Fibroblast of pulmonary artery (primary cell): ENCODE measurements at places on chromosomes 11 and 22.
A peak's percentile ranks its signal among the peaks of the same experiment; 100 is the strongest.

DNA sequence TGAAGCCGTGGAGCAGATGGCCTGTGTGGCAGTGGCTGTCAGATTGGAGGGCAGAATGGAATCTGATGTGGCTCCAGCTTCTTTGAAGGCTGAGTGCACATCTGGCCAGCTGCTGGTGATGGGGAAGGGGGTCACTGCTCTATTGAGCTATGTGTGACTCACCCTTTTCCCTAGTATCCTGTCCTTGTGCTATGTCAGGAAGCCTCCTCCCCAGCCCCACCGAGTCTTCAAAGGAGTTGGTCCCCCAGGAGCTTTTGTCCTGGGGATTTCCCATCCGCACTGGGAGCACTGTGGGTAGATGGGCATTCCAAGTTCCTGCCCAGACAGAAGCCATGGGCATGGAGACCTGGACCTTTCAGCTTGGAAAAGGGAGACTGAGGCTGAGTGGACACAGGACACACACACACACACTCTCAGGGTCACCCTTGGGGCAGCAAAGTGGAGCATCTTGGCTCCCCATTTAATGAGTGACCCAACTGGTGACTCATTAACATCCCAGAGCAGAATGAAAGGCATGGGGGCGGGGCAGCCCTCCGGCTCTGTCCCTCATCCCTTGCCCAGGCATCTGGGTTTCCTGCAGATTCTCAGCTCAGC is 3.3 kb downstream of the SERPINH1 start:
- DNase-seq = peak; percentile 71

DNA sequence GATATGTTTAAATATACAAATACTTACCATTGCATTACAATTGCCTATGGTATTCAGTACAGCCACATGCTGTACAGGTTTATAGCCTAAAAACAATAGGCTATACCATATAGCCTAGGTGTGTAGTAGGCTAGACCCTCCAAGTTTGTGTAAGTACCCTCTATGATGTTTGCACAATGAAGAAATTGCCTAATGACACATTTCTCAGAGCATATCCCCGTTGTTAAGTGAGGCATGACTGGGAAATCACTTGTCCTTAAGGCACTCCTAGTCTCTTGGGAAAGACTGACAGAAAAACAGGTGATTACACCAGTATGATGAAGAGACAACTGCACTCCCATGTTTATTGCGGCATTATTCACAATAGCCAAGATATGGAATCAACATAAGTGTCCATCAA is 187.2 kb downstream of the SPON1 start:
- no peak for DNase-seq

- peak; percentile 41 for DNase-seq
These were observed 43.3 kb upstream of the MMP7 start for GRCh38 chr11:102573851-102574250.

GRCh38 chr11:132220474-132220873 is 850.1 kb downstream of the NTM start:
- DNase-seq = peak; percentile 62

DNA sequence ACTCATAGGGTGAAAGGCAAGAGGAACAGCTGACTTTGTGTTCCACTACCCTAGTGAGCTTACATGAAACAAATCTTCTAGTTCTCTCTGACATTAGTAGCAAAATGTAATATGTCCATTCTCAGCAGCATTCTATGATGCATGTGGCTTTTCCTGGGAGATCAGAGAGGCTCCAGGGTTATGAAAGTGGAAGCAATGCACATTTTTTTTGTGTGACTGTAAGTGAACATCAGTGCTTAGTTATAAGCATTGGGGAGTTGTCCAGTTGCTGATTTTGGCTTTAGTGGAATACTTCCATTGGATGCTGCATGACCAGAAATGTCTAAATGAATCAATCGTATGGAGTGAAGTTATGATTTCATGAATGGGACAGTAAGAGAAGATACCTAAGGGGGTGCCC is 255.9 kb downstream of the FAT3 start:
- peak; percentile 2 for DNase-seq

DNA sequence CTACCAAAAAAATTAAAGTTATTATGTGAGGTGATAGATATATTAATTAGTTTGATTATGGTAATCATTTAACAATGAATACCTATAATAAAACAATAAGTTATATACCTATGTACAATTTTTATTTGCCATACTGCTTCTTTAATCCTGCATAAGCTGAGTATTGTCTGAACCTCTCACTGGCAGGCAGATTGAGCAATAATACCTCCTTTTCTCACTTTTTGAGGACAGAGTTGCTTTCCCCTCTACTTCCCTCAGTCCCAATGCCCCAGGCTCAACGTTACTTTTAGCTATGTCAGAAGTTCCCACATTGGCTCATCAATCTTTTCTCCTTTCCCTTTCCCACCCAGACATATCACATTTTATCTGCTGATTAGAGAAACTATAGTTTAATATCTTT is 1.8 kb upstream of the OR51B6 start:
- DNase-seq = no peak

DNA sequence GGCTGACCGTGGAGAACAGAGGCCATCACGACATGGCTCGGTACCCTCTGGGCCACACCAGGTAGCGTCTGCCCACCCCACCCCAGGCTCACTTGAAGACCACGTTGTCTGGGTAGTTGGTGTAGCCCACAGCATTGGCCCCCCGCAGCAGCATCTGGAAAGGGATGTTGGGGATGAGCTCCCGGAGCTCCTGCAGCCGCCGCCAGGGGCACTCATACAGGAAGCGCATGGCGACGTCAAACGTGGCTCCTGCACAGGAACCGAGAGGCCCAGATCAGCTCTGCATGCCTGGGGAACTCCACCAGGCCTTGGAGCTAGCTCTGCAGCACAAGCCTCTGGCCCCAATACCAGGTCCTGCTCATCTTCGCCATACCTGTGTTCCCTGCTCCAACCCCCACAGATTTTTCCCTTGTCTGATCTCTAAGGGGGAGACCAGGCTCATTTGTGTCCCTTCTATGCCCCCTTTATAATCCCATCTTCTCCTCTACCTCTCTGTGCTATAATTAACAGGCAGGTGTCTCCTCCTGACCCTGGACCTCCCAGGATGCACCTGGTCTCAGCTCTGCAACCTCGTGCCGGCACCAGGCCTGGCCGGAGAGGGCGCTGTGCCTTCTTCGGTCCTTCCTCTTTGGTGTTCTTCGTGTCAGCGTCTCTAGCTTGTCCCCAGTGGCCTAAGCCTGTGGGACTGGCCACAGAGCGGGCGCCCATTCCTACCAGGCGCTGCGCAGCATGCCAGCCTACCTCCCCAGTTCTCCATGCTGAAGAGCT is 5.0 kb upstream of the LRFN4 start:
- DNase-seq = no peak

GRCh38 chr11:117583063-117583801 is 213.8 kb downstream of the DSCAML1 start:
- DNase-seq = peak; percentile 2

GRCh38 chr11:108647701-108648527 is 17.0 kb upstream of the DDX10 start:
- peak; percentile 89 for DNase-seq

DNA sequence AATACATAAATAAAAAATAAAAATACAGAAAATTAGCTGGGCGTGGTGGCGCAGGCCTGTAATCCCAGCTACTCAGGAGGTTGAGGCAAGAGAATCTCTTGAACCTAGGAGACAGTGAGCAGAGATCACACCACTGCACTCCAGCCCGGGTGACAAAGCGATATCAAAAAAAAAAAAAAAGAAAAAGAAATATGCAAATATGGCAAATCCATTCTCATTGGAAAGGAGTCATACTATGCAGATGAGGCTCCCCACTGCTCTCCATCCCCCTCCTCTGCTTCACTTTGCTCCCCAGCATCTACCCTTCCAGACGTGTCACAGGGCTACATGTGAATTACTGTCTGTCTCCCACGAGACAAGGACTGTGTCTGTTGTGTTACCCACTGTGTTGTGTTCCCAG is 36.3 kb upstream of the PDGFB start:
- DNase-seq = no peak
